ENCODE measurements at places on chromosomes 2 and 18.

GRCh38 chr2:25419678-25420242, 78.0 kb upstream of the DNMT3A start:
- peak; percentile 72 for DNase-seq

DNA sequence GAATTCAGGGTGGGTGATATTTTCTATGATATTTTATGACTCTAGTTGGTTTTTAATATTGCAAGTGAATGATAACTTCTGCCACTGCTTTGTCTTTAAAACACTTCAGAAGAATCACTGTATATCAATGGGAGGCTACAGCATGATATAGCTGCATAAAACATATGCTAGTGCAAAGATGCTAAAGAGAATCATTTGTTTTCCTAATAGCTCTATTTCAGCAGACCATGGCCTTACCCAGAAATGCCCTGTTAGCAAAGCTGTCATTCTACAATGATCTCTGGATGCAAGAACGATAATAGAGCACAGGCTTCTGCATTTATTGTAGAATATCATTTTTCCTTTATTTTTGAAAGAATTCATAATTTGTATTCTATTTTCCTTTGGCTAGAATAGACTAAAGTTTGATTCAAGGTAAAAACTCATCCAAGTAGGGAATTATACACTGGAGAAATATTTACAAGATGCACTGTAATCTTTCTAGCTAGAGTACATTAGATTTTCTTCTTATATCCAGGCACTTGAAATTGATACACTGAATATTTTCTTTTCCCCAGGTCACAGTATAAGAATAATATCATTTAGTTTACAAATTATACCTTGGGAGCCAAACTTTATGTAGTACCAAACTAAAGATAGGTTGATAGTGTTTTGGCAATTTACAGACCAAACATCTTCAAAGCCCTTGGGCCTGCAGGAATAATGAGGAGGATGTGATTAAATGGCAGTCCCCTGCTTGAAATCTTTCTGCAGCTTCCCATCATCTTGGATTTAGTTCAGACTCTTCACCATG, 252.6 kb upstream of the LINC00305 start:
- no peak for DNase-seq

DNA sequence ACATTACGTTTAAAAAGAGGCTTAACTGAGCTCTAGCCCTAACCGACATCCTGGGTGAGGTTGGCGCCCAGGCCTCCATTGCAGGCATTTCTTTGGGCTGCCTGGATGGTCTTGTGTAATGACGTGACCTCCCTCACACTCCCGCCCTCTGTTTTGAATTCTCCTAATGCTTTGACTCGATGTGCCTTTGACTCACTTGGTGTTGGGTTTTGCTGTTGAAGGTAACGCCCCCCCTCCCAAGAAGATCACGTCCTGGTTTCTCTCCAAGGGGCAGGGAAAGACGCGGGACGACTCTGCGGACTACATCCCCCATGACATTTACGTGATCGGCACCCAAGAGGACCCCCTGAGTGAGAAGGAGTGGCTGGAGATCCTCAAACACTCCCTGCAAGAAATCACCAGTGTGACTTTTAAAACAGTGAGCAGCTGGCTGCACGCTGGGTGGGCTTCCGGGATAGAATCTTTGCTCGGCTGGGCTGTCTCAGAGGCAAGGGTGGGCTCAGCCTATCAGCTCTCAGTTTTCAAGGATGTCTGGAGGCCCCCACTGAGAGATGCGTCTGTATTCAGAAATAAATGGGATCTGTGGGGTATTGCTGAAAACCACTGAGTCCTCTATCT, 87.9 kb upstream of the ATG16L1 start:
- DNase-seq = no peak

DNA sequence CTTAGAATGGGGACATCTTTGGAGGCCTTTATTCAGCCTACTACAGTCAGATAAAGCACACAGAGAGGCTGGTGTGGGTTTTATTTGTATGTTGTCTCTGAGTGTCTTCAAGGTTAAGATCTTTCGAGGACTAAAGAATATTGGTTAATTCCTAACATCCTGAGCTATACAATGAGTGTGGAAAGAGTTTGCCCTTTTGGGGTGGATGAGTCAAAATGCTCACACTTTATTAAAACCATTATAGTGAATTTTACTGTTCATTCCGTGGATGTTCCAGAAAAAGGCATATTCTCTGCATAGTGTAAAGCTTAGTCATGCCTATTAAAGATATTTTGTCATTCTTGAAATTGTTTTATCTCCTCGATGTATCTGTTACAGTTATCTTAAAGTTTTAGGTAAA, 29.1 kb upstream of the SLC38A11 start:
- DNase-seq = no peak

GRCh38 chr18:59208602-59209125, 11.3 kb upstream of the GRP start:
- no peak for DNase-seq

DNA sequence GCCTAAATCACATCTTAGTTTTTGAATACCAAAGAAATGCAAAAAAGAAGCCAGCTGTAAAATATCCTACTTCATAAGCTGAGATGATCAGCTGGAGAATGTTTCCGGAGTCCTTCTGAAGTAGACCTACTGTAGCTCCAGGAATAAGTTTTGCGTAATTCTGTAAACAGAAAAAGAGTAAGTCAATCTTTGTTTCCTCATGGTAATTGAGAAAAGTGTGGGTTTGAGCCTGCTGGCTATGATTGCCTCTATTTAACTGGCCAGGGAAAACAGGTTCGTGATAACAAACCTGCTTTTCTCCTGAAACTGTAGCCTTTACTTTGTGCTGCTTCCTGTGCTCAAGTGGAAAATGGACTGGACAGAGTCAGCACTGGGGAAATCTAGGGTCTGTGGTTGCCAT, 58.2 kb downstream of the ITGB6 start:
- no peak for DNase-seq

- DNase-seq = no peak
These were observed 171.3 kb downstream of the LOXHD1 start for GRCh38 chr18:46485675-46486194.

Measured in germinal center (tissue), 1 donor.